ENCODE measurements at places on chromosomes 1 and 21. TPM values are rescaled to one million over a fixed set of nuclear protein-coding genes. Genes with fewer than 3 reads are reported as not detected.
A peak's percentile ranks its signal among the peaks of the same experiment; 100 is the strongest.

DNA sequence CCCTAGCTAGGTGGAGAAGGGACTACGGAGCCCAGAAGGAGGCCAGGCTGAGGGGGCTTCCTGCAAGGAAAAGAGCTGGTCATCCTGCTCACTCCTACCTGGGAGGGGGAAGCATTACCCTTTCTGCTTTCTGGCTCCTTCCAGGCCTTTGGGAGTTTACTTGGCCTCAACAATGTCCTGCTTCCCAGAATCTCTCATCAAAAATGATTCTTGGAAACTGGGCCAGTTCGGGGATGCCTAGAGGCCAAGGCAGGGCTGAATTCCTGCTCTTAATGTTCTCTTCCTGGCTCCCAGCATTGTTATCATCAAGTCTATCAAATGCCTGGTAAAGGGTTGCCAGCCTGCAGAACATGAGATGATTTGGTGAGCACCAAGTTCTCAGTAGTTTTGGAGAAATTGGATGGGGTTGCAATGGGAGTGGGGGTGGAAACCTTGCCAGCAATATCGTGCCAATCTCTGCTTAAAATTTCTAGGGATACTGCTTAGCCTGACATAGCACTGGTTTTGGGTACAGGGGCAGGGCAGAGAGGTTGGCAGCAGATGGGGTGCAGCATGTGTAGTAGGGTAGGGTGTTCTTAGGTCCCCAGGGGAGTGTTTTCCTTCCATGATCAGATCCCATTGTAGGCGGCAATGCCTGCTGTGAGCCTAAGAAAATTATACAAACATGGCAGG lies 7.7 kb upstream of the PAFAH2 start:
- no peak for DNase-seq

The PLEKHA6 gene
- polyA plus RNA-seq, result 17.5 TPM

The DISP3 gene
- polyA plus RNA-seq, result not detected

The EEIG2 gene
- 1.7 TPM for polyA plus RNA-seq

The KRTAP10-5 gene
- polyA plus RNA-seq, result not detected

The PADI2 gene
- polyA plus RNA-seq, result 11.7 TPM

DNA sequence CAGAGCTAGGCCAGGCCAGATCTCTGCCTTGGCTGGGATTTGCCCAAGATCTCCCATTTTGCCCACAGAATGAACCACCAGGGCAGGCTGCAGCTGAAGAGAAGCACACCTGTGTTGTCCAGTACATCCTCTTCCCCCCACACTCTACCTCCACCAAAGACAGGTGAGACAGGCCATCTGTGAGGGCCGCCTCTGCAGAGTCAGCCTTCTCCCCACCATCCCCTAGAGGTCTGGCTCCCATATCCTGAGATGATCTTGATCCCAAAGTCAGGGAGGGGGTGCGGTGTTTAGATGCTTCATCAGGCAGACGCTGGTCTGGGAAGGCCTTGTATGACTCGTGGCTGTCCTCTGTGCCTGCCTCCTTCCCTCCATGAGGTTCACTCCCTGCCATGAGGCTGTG lies 28.7 kb downstream of the HYI start:
- peak; percentile 2 for DNase-seq

- DNase-seq, result no peak
These were observed 47.1 kb upstream of the IRF2BP2 start for GRCh38 chr1:234656944-234657654.

DNA sequence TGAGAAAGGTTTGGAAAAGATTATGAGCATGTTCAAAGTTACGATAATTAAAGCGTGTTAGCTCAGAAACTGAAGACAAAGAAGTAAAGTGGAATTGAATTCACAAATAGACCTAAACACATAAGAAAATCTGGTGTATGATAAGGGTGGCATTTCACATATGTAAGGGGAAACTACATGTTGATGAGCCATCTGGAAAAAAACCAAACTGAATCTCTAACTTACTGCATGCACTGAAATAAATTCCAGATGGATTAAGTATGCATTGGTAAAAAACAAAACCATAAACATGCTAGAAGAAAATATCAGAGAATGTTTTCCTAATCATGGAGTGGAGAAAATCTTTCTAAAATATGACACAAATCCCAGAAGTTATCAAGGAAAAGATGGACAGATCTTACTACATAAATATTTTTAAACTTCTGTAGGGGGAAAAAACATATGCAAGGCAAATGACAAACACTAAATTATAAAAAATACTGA lies 34.0 kb upstream of the CTPS1 start:
- no peak for DNase-seq

The SH2D1B gene
- polyA plus RNA-seq, result not detected

- DNase-seq, result no peak
These were observed 124.1 kb downstream of the XCL2 start for GRCh38 chr1:168419736-168420135.

DNA sequence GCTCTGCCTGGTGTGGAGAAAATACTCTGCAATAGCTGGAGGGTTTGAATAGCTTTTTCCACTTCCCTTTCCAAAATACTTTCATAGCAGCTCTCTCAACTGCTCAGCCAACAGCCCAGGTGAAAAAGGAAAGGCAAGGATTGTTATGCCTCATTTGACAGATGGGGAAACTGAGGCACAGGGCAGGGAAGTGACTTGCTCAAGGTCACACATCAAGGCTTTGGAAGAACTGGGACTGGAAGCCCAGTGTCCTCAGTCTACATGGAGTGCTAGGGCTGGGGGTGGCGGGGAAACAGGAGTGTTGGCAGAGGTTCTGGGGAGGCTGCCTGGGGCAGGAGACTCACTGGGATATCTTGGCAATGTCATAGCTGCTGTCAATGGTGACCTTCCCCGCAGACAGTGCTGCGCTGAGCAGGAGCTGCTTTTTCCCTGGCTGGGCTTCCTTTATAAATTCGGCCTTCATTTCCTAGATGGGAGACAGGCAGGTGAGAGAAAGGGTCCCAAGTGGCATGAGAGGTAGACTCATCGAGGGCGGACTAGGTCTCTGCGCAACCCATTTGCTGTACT lies 4.0 kb downstream of the CHI3L1 start:
- no peak for DNase-seq

- DNase-seq, result no peak
These were observed 138.2 kb downstream of the SDCCAG8 start for GRCh38 chr1:243394066-243394465.

The MPC2 gene
- 445 TPM for polyA plus RNA-seq

- DNase-seq, result no peak
These were observed 766 bp downstream of the RAP1GAP start for GRCh38 chr1:21668232-21668950.

The AMIGO1 gene
- 5.1 TPM for polyA plus RNA-seq

- peak; percentile 64 for DNase-seq
These were observed 6.1 kb downstream of the IER5 start for GRCh38 chr1:181094416-181095212.

The NCAM2 gene
- 0.13 TPM for polyA plus RNA-seq

GRCh38 chr1:235852887-235853286 lies 13.8 kb downstream of the LYST start:
- no peak for DNase-seq

GRCh38 chr1:40621821-40622450 lies 43.5 kb downstream of the RIMS3 start:
- DNase-seq, result no peak

The CFHR3 gene
- polyA plus RNA-seq, result not detected

The RGS16 gene
- 7.7 TPM for polyA plus RNA-seq

DNA sequence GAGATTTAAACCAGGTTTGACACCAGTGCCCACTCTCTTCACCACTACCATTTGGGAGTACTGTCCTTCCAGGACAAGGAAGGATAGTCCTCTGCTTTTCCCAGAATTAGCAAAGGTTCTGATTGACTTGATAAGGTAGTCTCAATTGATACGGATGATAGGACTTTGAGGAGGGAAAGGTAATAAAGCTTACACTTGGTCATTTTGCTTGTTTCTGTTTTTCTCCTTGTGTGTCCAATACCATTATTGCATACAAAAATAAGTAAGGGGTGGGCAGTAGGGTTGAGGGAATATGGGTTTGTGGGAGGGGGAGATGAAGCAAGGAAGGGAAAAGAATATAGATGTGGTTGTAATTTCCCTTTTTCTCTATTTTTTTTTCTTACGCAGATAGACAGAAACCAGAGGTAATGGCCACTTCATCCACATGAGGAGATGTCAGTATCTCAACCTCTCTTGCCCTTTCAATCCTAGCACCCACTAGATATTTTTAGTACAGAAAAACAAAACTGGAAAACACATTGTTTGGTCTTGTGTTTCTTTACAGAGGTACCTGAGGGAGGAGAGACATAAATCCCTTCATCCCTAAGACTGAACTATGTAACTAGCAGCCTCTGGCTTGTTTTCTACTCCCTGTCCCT lies 2.6 kb downstream of the C1orf56 start:
- no peak for DNase-seq

The HAPLN2 gene
- 0.30 TPM for polyA plus RNA-seq

GRCh38 chr1:38241594-38242334 lies 195.2 kb upstream of the POU3F1 start:
- DNase-seq, result no peak

The ADAMTS1 gene
- 16.0 TPM for polyA plus RNA-seq

GRCh38 chr1:86394416-86394815 lies 1.7 kb downstream of the ODF2L start:
- no peak for DNase-seq

DNA sequence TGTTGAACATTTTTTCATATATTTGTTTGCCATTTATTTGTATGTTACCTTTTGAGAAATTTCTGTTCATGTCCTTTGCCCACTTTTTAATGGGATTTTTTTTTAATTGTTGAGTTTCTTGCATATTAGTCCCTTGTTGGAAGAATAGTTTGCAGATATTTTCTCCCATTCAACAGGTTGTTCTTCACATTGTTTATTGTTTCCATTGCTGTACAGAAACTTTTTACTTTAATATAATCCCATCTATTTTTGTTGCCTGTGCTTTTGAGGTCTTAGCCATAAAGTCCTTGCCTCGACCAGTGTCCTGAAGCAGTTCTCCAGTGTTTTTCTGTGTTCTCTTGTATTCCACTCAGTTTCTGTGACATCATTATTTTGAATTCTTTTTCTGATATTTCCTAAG lies 54.2 kb upstream of the B3GALT2 start:
- DNase-seq, result no peak

DNA sequence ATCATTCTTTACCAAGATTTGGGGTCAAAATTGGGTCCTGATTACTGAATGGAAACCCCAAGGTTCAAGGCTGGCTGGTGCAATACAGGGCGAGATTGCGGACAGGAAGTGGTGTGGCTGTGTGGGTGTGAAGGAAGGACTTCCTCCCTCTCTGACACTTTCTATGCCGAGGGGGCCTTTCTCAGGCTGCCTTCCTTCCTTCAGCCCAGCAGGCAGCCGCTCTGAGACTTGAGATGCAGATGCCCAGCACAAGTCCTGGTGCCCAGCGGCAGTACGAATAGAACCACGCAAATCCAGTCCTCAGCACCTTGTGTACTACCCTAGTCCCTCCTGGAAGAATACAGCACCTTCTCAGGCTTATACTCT lies 16.3 kb downstream of the BATF3 start:
- DNase-seq, result no peak

DNA sequence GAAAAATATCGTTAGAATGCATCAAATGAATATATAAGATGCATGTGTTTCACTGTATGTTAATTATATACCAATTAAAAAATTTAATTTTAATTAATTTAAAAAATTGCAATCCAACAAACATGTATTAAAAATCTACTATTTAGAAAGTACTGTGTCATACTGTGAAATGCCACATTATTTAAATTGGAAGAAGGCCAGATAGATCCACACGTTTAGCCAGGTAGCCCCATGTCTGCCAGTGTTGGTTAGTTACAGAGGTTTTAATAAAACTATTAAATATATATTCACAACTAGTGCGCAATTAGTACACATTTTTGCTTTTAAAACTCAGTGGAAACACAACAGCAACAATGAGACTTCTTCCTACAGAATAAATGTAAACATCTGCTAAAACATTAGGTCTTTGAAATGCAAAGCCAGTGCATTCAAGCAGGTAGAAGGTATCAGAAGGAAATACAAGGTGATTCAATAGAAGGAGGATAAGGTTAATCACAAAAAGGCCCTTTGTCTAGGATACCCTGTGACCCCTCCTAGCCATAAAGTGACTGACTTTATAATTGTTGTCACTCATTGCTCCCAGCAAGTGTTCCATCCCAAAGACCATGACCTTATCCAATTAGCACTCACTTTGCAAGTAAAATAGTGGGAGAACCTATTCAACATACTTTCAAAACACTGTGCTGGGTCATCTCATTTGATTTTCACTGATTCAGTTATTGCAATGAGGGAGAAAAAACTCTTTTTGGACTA lies 211.5 kb downstream of the TTLL7 start:
- DNase-seq, result no peak

- no peak for DNase-seq
These were observed 29.2 kb upstream of the PDXK start for GRCh38 chr21:43689556-43690337.

Data from kidney (tissue), 22 donors.